ENCODE measurements at places on chromosomes 5 and 9.
A peak's percentile ranks its signal among the peaks of the same experiment; 100 is the strongest.

DNA sequence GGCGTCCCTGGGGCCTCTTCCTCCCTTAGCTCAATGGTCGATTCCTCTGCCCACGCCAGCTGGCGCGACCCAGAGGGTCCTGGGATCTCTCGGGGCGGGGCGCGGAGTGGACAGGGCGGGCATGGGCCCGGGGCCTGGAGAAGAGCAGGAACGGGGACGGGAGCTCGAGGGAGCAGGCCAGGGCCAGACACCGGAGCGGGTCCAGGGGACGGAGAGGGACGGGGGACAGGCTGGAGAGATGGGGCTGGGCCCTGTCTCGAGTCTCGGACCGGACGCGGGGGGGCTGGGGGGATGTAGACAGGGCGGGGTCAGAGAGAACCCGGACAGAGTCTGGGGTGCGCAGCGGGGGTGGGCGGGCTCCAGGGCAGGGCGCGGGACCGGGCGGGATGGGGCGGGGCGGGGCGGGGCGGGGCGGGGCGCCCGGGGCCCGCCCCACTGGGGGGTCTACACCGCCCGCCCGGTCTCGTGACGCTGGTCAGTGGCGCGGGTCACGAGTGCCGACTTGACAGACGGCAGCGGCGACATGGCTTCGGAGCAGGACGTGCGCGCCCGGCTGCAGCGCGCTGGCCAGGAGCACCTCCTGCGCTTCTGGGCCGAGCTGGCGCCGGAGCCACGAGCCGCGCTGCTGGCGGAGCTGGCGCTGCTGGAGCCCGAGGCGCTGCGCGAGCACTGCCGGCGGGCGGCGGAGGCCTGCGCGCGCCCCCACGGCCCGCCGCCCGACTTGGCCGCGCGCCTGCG lies at the start of gene UAP1L1:
TSS of gene UAP1L1 (plus strand) at position 508 of the 738 bp plus-strand sequence. CDS start at position 524, 16 bp downstream.
- DNase-seq: peak; percentile 52

DNA sequence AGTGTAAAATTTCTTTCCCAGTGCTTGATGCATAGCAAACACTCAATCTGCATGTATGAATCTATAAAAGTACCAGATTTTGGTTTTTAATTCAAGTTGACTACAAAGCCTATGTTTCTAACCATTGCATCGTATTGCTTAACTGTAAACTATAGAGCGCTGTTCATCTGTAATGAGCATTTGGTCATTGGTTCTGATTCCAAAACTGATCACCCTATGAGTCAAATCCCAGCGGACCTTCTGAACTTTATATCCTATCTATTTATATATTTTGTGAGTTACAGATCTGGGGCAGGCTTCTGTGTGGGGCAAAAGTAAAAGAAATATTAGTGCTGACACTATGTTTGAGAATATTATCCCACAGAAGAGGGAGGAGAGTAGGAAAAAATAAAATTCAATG lies 305.7 kb upstream of the TNC start:
- DNase-seq: no peak

DNA sequence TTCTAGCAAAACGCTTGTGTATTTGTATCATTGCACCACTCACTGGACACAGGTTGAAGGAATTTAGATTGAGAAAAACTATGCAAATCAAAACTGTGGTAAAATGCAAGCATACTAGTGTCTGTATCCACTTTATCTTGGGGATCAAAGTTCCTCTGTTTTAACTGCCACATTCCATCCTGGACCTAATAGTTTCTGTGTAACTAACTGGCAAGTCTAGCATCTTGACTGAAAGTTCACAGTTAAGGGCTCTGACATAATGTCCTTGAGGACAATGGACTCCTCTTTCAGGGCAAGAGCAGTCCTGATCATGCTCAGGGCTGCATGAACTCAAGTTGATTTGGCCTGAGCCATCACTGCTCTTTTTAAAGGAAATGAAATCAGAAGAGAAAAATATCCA lies 30.7 kb downstream of the NFIB start:
- DNase-seq: no peak

- peak; percentile 39 for DNase-seq
Observed at GRCh38 chr5:82365744-82366228, 87.6 kb upstream of the RPS23 start.

DNA sequence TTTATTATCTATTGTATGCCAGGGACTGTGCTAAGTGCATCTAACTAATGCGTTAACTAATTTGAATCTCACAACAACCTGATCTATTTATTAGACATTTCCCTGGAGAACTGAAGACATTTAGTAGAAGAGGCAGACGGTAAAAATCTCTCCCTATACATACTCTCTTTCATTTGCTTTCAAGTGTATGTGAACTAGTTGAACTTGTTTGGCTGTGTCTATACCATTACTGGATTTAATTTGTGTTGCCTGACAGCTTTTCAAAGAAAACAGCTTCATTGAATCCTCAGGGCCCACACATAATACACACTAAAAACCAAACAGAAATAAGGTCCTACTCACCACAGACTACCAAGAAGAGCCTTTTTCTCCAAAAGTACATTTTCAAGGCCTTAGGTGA lies 133.6 kb upstream of the NR3C1 start:
- DNase-seq: no peak

DNA sequence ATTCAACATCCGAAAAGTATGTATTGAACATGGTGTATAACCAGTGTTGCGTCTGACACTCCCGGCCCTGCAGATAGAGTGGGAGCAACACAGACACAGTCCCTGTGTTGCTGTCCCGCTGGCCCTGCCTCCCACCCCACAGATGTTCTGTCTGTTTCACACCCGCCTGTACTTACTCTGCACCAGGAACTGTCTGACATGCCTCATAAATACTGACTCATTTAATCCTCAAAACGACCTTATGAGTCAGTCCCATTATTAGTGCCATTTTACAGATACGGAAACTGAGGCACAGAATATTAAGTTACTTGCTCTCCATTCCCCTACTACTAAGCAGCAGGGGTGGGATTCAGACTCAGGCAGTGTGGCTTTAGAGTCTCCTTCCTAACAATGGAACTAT lies 109.8 kb upstream of the NFIL3 start:
- no peak for DNase-seq

DNA sequence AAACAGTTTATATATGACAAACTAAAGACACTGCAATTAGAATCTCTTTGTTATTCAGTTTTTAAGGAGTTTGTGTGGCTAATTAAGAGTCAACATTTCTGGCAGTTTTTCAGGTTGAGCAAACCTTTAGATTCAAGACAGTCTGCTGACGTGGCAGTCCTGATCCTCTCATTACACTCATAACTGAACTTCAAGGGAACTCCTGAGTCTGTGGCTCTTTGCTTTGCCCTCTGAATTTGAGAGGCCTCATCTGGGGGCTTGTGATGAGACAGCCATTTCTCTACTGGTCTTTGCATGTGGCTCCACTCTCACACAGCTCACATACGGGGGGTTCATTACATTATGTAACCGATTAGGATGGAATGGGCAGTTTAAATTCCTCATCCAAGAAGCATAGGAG lies 182.9 kb upstream of the MEF2C start:
- DNase-seq: no peak

- DNase-seq: no peak
Observed at GRCh38 chr9:656926-657568, 184.4 kb upstream of the DMRT1 start.

- DNase-seq: no peak
Observed at GRCh38 chr5:154403776-154404387, 41.9 kb upstream of the SAP30L start.

GRCh38 chr5:33934176-33934575 lies 2.0 kb upstream of the RXFP3 start:
- DNase-seq: no peak

DNA sequence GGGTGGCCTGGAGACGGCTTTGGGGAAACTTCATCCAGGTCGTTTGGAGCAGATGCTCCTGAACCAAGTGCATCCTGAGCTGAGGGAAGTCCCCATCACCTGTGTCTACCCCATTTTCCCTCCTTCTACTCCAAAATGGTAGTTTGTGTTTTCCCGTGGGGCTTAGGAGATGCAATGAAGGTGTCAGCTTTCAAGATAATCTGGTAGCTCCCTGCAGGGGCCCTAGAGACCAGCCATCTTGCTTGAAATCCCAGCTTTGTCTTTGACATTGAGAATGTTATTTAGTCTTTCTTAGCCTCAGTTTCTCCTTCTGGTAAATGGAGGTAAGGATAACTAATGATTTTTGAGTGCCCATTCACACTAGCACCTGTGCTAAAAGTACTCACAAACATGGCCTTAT lies 77.4 kb downstream of the WWC1 start:
- no peak for DNase-seq

DNA sequence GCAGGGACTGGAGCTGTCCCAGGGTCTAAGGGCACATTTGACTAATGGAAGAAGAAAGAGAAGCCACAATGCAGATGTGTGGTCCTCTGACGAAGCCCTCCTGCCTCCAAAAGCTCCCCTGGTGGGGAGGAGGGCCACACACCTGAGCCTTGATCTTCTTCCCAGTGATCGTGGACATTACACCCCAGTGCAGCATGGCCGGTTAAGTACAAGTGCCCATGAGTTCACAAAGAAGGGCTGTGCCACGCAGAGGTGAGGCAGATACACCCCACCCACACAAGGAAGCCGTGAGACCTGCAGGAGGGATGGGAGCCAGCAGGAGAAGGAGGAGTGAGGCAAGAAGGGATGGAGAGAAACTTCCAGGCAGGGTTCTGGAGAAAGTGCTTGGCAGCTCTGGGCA lies 199.0 kb upstream of the MVB12B start:
- no peak for DNase-seq

DNA sequence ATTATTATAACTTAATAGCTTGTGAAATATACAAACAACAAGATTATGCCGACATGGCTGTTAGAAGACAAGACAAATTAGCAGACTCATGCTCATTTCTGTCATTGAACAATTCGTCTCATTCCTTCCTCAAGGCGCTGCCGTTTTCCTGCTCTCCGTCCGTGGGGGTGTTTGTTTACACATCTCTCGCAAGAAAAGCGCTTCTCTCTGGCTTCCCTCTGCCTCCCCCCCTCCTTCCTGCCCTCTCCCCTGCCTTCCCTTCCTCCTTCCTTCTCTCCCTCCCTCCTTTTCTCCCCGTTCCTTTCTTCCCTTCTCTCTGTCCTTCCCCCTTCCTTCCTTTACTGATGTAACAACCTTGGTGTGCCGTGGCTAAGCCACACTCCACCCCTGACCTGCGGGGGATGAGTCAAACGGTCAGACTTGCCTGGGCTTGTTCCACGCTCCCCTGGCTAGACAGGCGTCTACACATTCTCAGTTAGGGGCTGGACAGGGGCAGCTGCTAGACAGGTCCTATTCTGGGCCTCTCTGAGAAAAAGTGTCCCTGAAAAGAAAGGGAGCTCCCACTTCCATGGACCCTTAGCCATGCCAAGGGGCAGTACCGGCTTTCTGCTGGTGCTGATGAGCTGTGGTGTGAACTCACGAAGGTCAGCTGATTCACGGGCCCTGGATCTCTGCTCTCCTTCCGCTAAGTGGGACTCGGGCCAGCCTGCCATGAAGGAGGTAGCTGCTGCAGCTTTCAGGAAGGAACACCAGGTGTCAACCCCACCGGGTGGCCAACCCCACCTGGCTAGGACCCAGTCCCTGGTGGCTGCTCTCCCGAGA lies 32.0 kb upstream of the SPTLC1 start:
- no peak for DNase-seq

DNA sequence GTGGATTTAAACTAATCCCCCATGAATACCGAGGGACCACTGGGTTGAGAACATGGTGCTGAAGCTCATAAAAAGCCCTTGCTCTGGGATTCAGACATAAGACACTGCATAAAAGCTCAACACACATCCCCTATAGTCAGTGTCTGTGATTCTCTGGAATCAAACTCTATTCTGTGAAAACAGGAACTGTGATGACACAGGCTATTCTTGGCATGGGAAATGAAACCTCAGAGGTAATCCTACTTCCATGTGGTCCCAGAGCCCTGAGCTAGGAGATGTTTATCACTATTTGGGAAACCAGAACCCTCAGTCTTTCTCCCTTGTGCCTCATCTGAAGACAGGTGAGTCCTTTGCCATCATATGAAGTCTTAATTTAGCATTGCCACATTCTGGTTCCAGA lies 135.4 kb upstream of the PRSS3 start:
- DNase-seq: no peak

DNA sequence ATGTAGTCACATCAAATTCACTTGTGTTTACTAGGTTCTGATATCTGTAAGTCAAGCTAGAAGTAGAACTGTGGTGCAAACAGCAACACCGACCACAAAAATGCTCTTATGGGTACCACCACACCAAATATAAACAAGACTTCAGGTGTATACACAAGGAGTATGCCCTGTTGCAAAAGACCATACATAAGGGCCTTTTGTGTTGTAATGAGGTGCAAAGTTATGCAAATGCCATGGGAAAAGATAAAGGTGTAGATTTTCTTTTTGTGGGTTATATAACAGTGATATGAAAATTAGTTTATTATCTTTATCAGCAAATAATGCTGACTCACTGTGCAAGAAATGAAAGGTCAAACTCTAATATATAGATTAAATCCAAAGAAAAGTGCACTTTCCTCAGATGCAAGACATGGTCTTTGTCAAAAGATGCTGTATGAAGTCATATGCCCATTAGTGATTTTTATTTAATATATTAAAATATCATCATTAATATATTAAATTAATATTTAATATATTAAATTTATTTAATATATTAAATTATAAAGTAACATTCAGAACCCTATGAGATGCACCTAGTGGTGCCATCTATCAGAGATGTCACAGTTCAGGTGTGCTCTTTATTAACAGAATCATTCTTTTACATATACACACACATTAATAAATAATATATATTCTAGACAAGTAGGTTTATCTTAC lies 26.7 kb upstream of the ALDH1A1 start:
- no peak for DNase-seq

DNA sequence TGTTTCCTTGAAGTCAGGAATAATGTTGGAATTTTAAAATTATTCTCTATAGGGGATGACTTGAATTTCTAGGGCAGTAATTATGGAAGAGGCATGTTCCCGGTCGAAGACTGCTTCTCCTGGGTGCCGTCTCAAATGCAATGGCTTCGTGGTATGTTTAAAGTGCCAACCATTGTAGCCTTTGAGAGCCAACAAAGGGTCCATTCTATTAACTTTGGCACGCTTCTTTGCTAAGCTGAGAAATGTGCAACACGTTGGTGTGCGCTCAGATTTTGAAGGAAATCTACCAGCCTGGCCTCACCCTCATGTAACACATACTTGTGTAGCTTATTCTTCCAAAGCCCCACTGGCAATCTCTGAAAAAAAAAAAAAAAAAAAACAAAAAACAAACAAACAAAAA lies 221.2 kb upstream of the ANKH start:
- no peak for DNase-seq

- no peak for DNase-seq
Observed at GRCh38 chr9:16312962-16313546, 557.4 kb downstream of the BNC2 start.

DNA sequence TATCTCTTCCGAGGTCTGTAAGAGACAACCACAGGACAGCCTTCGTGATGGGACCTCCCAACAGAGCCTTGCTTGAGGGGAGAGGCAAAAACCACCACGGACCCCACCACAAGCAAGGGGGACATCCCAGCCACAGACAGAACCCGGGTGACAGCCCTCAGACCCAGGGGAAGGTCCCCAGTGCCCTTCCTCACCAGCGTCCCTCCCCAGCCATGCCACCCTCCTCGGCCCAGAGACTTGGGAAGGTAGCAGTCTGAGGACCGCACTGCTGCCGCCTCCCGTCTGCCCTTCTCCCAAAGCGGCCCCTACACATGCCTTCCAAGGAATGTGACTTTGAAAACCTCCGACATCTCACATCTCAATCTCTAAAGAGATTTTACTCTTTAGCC lies 13.4 kb downstream of the IPPK start:
- no peak for DNase-seq

Measured in activated T-cell treated with anti-CD3 and anti-CD28 coated beads for 48 hours (primary cell).